ENCODE measurements at places on chromosomes 6 and 20.

DNA sequence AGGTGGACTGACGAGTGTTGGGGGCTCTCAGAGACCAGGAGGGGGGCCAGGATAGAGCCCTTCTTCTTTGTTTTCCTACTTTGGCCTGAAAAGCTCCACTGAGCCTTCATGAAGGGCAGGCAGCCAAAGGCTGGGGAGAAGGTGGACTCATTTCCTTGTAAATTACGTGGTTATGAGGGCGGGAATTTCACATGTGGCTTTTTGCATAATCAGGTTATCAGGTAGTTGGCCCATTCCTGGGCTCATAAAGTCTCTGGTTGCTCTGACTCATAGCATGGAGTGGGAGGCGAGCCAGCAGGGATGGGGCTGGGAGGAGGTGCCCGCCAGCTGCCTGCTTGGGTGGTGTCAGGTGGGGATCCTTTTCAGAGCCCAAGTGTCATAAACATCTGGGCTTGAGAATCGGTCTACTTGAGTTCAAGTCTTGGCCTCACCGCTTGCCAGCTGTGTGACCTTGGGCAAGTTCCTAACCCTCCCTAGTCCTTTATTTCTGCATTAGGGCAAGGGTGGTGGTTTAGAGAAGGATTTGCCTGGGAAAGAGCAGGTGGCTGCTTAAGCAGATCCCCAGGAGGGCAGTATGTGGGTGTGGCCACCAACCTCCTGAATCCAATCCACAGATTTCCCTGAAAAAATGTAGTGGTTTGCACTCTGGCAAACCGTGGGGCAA, 26.5 kb upstream of the RNF24 start:
- no peak for DNase-seq

DNA sequence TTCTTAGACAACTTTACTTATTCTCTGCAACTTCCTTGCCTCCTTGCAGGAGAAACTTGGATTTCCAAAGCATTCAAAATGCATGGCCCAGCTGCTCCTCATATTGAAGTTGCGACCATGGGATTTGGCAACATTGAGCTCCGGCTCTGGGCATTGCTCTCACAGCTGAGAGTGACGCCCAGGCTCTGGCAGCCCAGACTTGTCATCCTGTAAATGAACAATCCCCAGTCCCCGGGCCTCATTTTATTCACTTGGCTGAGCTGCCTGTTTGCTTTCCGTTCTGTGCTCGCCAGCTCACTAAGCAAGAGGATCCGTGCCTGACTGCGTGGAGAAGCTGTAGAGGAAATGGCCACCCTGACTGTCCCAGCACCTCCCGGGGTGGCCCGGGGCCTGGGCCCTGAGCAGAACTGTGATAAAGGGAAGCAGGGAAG, 119.5 kb upstream of the CD93 start:
- no peak for DNase-seq

GRCh38 chr6:77448546-77448945, 14.7 kb downstream of the HTR1B start:
- no peak for DNase-seq

- no peak for DNase-seq
Measured at GRCh38 chr6:17552861-17553260, 47.2 kb upstream of the FAM8A1 start.

GRCh38 chr20:15805154-15805553, 768.1 kb downstream of the KIF16B start:
- no peak for DNase-seq

GRCh38 chr20:62331347-62331746, 28.6 kb downstream of the ADRM1 start:
- no peak for DNase-seq

DNA sequence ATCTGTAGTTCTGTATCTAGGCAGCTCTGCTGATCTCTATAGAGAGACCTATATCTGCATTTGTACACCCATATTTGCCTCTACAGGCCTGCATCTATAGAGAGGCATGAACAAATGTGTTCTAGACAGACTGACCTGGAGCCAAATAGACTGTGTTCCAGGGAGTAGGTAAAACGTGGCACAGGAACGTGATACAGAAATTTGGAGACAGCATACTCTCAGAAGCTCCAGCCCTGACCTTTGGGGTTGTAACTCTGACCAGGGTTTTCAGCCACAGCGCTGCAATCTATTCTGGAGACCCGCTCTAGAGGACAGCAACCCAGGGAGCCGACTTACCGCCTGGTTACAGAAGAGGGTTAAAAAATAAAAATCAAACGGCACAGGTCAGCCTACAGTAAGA, 983 bp downstream of the RBBP9 start:
- DNase-seq, result peak; percentile 38

DNA sequence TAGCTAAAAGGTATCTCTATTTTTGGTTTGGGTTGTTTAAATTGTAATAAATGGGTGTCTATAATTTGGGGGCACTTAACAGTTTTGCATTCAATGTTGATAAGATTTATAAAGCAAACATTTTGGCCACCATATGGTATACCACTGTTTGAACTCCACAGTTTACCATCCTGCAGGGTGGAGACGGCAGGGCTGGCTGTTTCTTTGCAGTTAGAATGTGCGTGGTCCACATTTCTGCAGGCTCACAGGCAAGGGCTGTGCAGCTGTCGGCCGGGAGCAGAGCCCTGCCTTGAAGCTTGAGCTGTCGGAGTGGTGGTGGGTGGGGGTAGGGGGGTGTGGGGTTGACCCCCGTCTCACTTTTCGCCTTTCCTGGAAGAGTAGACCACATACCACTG, 135.9 kb downstream of the CDH4 start:
- DNase-seq, result no peak

GRCh38 chr6:26561533-26562466, 23.6 kb downstream of the HMGN4 start:
- DNase-seq, result peak; percentile 56
